ENCODE measurements at places on chromosomes 6 and 20. TPM values are rescaled to one million over a fixed set of nuclear protein-coding genes. Genes with fewer than 3 reads are reported as not detected.

DNA sequence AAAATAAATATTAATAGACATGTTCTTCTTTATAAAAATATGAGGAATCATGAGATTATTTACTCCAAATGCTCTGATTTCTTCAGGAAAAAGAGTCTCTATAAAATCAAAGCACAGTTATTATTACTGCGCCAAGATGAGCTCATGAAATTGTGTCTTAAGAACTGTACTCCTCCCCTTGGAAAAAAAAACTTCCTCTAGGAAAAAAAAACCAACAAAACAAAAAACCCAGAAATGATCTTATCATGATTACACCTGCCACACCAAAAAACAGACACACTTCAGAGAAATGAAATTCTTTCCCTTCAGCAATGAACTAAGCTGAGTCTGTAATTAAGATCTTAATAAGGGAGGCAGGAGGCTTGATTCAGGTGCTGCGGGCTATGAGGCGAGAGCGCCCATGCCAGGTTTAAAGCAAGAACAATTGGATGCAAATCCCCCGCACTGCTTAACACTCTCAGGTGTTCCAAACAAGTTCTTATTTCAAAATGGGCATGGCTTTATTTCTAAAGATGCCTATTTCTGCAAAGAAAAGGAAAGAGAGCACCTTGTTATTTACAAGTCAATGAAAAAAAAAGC lies 9.1 kb downstream of the NEDD9 start:
- no peak for DNase-seq

DNA sequence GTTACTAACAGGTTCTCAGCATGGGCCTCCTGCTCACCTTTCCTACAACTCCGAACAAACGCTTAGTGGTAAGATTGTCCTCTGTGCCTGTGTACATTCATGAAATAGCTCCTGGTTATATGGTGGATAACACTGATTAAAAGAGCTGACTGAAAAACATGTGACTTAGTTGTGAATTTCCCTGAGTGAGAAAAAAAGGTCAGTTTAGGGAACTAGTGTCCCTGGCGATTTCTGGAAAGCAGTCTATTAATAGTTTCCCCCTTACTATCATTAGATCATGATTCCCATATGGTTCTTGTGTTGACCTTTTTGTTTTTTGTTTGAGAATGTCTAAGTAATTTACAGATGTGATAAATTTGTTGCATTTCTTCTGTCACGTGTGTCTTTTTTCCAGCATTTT lies 15.6 kb downstream of the SNRPC start:
- no peak for DNase-seq

DNA sequence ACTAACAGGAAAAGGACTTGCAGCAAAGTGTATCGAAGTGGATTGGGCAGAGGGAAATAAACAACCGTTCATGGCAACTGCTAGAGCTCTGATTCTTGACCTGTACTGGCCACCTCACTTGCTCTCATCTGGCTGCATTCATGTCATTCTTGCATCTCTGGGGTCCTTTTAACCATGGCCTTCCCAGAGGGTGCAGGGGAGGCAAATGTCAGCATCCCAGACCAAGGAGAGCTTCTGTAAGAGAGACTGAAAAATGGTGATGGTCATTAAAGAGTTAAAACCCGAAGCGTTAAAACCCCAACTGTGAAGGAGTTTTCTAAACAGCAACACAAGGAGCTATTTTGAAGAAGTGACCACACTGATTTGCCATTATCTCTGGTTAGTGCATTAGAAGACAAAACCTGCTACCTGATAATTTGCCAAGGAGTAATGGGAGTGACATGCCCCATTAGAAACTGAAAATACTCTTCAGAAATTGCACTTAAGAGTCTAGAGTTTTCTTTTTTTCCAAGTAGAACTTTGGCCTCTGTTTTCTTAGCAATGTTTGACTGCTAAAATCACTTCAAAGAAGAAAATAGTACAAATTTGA lies 62.4 kb downstream of the APCDD1L start:
- no peak for DNase-seq

DNA sequence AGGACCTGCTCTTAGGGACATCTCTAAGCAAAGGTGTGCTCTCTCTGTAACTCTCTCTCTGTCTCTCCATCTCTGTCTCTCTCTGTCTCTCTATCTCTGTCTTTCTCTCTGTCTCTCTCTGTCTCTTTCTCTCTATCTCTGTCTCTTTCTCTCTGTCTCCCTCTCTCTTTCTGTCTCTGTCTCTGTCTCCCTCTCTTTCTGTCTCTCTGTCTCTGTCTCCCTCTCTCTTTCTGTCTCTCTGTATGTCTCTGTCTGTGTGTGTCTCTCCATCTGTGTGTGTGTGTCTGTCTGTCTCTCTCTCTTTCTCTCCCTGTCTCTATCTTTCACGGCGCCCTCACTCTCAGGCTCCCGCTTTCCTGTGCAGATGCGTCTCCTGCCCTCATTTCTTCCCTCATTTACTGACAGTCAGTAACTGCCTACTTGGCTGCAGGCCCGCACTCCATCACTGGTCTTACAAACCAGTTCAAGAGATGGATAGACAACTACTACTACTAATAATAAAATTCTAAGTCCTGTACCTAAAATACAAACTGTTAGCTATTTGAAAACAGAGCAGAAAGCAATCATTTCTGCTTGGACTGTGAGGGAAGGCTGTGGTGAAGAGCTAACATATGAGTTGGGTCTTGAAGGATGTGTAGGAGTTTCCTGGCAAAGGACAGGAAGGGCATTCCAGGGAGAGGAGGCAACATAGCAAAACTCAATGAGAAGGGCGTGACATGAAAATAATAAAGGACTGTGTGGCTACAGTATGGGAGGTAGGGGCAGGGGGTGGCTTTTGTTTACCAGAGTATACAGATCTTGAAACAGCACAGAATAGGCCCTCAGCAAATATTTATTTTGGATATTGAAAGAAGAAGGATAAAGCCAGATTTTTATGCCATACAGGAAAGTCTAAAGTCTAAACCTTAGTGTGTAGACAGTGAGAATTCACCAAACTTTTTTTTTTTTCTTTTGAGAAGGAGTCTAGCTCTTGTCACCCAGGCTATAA lies 67.8 kb upstream of the TAB2 start:
- DNase-seq = no peak

Gene CALHM6
- total RNA-seq = 0.88 TPM
